ENCODE measurements at places on chromosomes 5 and 9.

DNA sequence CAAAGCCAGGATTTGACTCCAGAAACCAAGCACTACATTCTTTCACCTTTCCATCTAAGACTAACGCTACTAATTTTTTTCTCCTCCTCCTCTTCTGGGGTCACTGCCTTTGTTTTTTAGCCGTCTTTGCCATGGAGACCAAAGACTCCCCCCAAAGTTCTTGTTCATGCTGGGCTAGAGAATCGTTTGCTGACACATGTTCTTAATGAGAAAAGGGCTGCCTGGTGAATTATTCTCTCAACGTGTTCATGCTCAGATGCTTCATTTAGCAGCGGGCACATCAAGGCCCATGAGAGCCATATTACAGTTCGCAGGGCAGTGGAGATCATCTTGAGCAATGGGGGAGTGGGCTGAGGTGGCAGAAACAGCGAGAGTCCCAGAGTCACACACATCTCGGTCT, 134.9 kb downstream of the SLIT3 start:
- no peak for DNase-seq

GRCh38 chr5:139746691-139747582, 48.7 kb upstream of the PSD2 start:
- no peak for DNase-seq

GRCh38 chr9:15423231-15423985, 732 bp downstream of the SNAPC3 start:
- DNase-seq, result no peak

DNA sequence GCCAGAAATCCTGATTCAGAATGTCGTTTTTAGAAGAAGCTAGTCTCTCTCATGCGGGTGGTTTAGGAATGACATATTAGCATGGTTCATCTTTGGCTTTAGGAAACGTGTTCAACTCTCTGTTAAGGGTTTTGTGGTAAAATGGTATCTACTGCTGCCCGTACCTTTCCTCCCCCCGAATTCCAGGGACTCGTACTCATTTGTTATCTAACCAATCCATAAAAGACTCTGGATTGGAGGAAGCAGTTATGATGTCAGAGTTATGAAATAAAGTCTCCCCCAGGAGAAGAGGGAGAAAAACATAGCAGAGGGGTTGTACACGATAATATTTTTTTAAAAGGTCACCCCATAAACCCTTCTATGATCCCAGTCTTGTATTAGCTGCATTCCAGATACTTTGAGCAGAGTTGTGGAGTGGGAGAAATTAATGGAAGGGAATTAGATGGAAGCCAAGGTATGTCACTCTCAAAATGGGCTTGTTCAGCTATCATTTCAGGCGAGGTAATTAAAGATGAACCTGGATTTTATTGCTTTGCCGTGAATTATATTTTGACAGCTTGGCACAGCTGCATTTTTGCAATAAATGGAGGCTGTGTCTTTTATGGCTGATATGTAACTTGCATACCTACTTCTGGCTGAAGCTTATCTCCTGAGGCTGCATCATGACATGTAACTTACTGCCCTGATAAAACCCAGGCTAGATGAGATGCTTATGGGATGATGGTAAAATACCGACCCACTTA, 31.3 kb downstream of the RAI14 start:
- DNase-seq, result no peak

DNA sequence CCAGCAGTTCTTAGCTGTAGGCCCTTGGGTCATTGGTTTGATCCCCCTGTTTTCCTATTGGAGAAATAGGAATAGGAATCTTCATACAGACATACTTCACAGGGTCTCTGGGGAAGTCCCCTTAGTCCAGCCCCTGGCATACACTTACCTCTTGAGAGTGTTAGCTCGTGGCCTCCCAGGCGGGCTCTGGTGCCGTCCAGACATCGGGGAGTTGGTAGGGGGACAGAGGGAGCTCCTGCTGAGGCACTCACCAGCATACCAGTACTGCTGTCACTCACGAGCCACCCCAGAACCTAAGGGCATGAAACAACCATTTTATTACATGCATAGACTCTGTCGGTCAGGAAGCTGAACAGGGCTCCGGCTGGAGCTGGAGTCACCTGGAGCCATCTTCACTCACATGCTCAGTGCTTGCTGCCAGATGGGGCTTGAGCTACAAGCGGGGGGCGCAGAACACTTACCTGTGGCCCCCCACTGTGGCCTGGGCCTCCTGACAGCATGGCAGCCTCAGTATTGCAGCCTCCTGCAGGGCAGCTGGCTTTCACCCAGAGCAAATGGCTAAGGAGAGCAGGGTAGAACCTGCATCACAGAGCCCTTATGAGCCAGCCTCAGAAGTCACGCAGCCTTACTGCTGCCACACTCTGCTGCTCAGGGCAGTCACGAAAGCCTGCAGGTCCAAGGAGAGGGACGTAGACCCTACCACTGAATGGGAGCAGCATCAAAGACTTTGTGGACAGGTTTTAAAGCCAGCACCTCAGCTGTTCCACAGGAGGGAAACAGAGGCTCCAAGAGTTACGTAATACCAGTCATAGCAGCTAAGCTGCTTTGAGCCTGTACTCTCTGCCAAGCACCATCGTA, 58.3 kb upstream of the ANGPTL2 start:
- no peak for DNase-seq

DNA sequence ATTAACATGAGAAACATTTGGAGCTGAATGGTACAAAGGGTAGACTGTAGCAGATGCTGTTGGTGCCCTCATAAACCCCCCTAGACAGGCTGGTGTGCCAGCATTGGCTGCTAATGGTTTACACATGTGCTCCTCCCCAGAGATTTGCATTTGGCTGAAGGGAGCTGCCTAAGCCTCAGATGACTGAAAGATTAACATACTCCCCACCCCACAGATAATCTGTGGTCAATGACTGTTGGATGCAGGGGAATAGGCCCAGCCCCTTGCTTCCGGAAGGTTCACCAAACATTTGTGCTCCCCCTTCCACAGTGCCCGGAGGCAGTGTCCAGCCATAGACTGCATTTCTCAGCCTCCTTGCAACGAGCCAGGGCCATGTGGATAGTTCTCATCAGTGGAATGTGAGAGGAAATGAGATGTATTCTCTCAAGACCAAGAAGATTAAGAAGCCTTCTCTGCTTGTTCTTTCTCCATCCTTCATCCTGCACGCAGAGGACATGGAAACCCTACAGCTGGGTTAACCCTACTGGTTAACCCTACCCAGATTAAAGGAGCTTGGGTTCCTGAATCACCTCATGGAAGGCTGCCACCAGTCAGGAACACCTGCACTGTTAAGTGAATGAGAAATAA, 79.6 kb downstream of the PHAX start:
- peak; percentile 42 for DNase-seq

GRCh38 chr5:139094154-139095131, 103.7 kb downstream of the SIL1 start:
- DNase-seq, result no peak

DNA sequence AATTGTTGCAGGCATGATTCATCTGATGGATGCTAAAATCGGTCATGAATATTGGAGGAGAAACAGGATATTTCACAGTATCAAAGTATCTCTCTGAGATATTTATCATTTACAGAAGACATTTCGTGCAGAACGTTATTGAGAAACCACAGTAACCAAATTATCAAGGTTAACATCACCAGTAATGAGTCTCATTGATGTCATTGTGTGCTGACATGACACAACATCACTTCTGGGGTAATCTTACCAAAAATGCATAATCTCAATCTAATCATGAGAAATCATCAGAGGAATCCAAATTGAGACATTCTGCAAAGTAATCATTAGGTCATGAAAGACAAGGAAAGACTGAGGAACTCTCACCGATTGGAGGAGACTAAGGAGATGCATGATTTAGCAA, 42.7 kb downstream of the C5orf22 start:
- DNase-seq, result no peak

Measured in NT2/D1 (cell line).